Mesenteric fat pad (tissue), 1 donor: ENCODE measurements at places on chromosomes 7 and 10. TPM values are rescaled to one million over a fixed set of nuclear protein-coding genes. Genes with fewer than 3 reads are reported as not detected.
A peak's percentile ranks its signal among the peaks of the same experiment; 100 is the strongest.

GRCh38 chr7:101216001-101216859 is 1.2 kb downstream of the PLOD3 start:
- no peak for DNase-seq

- no peak for DNase-seq
These were observed 754 bp downstream of the GSTO1 start for GRCh38 chr10:104255311-104255981.

DNA sequence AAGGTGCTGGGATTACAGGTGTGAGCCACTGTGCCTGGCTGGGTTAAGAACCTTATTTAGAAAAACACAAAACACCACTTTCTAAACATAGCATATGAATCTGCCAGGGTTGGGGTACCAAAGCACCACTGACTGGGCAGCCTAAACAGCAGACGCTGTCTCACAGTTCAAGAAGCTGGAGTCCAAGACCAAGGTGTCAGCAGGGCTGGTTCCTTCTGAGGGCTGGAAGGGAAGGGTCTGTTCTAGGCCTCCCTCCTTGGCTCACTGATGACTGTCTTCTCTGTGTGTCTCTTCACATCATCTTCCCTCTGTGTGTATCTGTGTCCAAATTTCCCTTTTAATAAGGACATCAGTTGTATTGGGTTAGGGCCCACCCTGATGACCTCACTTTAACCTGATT is 49.6 kb downstream of the HIPK2 start:
- DNase-seq = no peak

GRCh38 chr10:105398202-105398601 is 757.1 kb downstream of the SORCS3 start:
- DNase-seq = no peak

NRCAM gene
- total RNA-seq = 9.1 TPM

DNA sequence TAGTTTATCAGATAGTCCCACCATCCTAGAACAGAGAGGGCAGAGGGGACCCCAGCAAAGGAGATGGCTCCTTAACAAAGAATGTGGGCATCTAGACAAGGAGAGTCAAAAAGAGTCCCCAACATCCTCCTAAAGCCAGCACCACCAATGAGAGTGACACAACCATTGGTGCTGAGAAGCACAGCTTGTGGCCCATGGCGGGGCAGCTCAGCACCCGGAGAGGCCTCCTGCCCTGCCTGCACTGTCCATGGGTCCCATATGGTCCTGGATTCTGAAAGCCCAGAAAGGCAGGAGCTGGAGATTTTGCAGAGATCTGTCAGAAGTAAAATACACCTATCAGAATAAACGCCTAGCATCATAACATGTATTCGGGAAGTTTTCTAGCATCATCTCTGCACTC is 311.8 kb upstream of the ZNF32 start:
- peak; percentile 53 for DNase-seq

- DNase-seq = no peak
These were observed 598.8 kb downstream of the SUGCT start for GRCh38 chr7:40733578-40733977.

- DNase-seq = no peak
These were observed 1.0 kb upstream of the PBLD start for GRCh38 chr10:68333440-68334431.

GRCh38 chr10:117412469-117413010 is 37.3 kb upstream of the PDZD8 start:
- no peak for DNase-seq

GRCh38 chr10:96511044-96511945 is 2.4 kb downstream of the TLL2 start:
- DNase-seq = peak; percentile 67

PRTFDC1 gene
- 2.7 TPM for total RNA-seq

OPALIN gene
- total RNA-seq = not detected

DNA sequence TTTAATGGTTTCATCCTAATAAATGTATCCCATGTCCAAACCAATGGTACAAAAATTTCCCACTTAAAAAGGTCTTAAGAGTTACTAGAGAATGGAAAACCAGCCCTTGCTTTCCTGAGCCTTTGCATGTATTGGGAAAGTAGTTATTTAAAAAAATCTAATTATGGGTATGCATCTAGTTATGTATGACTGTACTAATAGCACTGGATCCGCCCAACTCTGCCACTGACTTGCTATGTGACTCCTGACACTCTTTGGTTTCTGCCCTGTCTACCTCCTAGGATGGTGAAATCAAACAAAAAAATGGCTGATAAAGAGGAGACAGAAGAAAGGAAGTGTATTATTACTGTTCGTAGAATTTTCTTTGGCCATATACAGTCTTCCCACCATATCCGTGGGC is 110.4 kb upstream of the CCDC6 start:
- no peak for DNase-seq

GRCh38 chr10:13347043-13347499 is 1.0 kb downstream of the SEPHS1 start:
- DNase-seq = no peak

SPDYE1 gene
- not detected for total RNA-seq

DNA sequence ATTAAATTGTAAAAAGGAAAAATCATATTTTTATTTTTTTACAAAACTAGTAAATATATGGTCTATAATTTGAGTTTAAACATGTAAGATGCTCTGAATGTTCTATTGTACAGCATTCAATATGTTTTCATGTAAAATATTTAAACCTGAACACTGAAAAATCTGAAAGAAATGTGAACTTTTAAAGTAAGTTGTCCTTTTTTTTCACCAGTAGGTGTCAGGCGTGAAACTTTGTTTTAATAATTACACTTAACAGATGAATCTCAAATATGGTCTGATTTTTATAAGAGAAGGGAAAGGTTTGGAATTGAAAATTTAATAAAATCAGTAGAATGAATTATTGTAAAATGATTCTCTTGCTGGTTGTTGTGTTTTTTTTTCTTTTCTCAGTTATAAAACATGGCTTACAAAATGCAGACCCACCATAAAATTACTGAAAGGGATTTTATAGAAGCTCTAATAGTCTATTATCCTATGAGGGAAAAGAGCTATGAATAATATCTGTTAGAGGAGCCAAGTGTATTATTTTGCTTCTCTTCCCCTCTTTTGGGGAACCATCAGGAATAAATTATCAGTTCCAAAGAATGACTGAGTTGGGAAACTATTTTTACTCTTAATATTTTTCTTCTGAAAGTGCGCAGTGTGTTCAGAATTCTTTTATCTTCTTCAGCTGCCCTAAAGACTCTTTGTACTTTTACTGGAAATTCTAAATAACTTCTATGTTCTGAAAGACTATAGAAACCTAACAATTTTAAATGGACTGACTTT is 217.7 kb upstream of the FZD1 start:
- no peak for DNase-seq

DNA sequence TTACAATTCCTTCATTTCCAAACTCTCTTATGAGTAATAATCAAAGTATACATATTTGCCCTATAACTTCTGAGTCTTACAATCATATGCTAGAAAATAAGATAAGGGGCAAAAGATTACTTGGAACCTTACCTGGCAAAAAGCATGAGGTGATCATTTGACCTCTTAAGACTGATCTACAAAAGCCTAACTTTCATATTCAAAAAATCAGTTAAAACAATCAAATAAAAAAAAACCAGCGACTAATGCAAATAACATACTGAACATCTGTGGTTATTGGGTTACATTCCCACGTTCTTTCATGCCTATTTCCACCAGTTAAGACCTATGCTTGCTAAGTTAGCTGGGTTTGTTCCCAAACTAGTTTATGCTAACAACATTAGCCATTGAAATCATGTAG is 187.6 kb downstream of the RNF133 start:
- DNase-seq = no peak

C7orf33 gene
- not detected for total RNA-seq

FAM25A gene
- not detected for total RNA-seq

- no peak for DNase-seq
These were observed 344.0 kb downstream of the REEP3 start for GRCh38 chr10:63865210-63865609.

PTPRZ1 gene
- 0.48 TPM for total RNA-seq

TWIST1 gene
- total RNA-seq = 7.1 TPM

TMEM225B gene
- total RNA-seq = 0.55 TPM

GRCh38 chr10:13712837-13713581 is 126.2 kb downstream of the PRPF18 start:
- no peak for DNase-seq

DNA sequence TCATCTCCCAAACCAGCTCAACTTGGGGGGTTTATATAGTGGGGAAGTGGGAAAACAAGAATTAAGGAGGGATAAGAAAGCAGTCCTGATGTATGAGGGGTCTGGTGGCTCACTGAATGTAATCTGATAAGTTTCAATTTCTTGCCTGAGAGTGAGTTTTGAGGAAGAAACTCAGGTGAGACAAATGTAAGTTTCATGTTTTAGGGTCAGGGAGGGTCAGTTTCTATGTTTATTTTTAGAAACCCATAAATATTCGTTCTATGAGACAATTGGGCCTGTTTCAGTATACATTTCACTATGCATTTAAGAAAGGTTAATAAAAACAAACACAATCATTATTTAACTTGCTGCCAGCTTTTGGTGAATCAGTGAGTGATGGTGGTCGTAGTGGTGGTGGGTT is 128.0 kb upstream of the MBL2 start:
- no peak for DNase-seq

DNA sequence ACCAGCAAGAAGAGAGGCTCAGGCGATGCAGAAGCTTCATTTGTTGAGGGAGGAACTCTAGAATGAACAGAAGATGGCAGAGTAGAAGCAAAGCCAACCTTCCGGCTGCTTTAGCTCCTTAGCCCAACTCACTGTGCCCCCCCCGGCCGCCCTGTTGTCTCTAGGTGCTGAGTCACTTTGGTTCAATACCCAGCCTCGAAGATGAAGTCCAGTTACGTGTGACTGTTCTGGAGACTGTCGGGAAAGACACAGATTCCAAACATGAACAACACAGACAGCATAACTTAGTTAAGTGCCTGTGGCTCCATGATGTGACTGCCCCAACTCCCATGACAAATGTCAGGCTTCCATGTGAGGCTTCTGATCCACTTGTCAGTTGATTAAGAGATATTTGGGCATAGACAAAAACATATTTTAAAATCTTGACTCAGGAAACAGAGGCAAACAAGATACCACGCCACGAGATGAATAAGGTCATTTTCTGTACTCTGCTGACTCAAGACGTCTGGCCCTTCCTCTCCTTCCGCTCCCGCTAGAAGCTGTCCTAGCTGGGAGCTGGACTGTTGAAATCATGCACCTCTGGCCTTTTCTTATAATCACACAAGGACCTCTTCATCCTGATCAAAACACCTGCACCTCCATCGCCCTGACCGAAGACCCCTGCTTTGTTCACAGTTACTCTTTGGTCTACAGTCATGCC is 199.3 kb downstream of the FRMD4A start:
- DNase-seq = no peak

- peak; percentile 82 for DNase-seq
These were observed 125.1 kb downstream of the TRRAP start for GRCh38 chr7:99003419-99003818.

DNA sequence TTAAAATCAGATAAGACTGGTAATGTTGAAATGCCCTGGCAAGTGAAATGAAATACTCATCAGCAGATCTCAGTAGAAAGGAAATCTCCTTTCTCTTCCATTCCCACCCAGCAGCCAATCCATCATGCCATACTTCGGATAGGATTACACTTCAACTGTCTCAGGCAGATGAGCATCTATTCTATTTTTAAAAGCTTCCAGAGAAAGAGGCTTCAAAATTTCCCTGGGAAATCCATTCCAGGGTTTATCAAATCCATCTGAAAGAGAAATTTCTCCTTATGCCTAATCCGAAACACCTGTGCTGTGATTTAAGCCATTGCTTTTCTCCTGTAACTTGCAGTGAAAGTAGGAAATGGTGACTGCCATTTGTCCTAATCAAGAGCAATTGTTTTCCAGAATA is 60.4 kb upstream of the RAPGEF5 start:
- no peak for DNase-seq

GRCh38 chr7:151484971-151485707 is 34.6 kb downstream of the RHEB start:
- DNase-seq = no peak

CNNM1 gene
- total RNA-seq = 0.61 TPM

SLC16A9 gene
- total RNA-seq = 0.06 TPM

- DNase-seq = no peak
These were observed 18.1 kb upstream of the PAXIP1 start for GRCh38 chr7:155020996-155021395.

- no peak for DNase-seq
These were observed 69.1 kb upstream of the LANCL2 start for GRCh38 chr7:55296070-55296469.

DNA sequence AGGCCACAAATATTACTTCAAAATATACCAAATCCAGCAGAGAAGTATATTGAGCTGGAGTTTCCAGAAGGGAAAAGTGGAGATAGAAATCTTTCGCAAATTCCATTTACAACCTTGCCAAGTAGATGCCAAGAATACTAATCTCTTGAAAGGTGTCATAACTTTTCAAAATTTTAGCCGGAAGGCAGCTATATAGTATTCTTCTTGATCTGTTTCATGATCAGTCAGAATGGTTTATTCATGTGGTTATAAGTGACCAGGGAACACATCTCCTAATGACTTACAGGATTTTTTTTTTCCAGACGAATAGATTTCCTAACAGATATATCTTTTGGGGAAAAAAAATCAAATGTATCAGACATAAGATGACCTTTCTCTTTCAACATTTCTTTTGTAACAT is 270.7 kb downstream of the TSPAN12 start:
- DNase-seq = no peak

C10orf90 gene
- 3.9 TPM for total RNA-seq

MACC1 gene
- 7.4 TPM for total RNA-seq

DNA sequence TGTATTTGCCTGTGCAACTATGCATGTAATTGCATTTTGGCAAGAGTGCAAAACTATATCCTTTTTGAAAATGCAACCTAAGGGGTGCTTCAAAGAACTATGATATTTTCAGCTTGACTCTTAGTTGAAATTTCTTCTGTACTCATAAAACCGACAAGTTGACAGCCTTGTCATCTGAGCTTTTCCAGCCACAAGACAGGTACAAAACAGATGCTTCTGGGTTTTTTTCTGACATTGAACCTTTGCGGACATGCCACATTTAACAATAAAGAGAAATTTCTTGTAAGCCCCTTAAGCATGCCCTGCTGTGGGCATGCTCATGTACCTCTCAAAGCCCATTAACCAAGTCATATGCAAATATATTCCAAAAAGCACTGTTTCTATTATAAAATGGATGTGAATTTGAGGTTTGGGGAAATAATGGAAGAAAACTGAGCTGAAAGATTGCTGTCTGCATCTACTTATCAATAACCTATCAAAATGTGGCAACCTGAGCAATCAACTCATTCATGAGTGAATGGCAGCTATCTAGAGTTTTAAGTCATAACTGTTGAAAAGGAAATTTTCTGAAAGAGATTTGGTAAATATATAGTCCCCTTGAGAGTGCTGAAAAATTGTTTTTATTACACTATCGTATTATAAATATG is 1117.0 kb upstream of the LRRTM3 start:
- DNase-seq = no peak

DYNC1I1 gene
- total RNA-seq = 4.3 TPM

DNA sequence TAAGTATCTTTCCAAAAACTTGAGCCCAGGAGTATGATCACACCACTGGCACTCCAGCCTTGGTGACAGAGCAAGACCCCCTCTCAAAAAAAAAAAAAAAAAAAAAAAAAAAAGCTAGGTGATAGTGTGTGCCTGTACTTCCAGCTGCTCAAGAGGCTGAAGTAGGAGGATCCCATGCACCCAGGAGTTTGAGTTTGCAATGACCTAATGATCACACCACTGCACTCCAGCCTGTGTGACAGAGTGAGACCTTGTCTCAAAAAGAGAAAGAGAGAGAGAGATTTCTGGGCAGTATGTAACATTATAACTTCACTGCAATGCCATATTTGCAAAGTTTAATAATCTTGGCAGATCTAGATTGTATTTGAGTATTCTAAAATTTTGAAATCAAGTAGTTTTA is 47.6 kb downstream of the AKAP9 start:
- no peak for DNase-seq

- DNase-seq = no peak
These were observed 66.2 kb downstream of the SLC29A4 start for GRCh38 chr7:5349005-5349380.
